HEK293T (cell line): ENCODE measurements at places on chromosomes 1 and 21.

- DNase-seq: no peak
Observed at GRCh38 chr21:39221997-39222486, 38.8 kb upstream of the PSMG1 start.

DNA sequence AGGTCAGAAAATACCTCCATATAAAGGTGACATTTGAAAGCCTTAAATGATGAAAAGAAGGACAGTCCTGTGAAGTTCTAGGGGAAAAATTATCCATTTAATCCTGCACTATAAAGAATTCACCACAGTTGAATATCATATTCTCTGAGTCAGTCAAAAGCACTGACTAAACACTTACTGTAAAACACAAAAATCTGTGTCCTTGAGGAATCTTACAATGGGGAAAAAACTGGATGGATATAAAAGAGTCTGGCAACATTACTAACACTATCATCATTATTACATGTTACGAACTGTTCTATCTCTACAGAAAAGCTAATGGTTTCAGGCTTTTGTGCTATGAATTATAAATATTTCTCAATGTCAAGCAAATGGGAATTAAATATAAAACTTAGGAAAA, 42.4 kb upstream of the HP1BP3 start:
- DNase-seq: no peak

- no peak for DNase-seq
Observed at GRCh38 chr1:243903041-243903440, 53.0 kb upstream of the AKT3 start.

DNA sequence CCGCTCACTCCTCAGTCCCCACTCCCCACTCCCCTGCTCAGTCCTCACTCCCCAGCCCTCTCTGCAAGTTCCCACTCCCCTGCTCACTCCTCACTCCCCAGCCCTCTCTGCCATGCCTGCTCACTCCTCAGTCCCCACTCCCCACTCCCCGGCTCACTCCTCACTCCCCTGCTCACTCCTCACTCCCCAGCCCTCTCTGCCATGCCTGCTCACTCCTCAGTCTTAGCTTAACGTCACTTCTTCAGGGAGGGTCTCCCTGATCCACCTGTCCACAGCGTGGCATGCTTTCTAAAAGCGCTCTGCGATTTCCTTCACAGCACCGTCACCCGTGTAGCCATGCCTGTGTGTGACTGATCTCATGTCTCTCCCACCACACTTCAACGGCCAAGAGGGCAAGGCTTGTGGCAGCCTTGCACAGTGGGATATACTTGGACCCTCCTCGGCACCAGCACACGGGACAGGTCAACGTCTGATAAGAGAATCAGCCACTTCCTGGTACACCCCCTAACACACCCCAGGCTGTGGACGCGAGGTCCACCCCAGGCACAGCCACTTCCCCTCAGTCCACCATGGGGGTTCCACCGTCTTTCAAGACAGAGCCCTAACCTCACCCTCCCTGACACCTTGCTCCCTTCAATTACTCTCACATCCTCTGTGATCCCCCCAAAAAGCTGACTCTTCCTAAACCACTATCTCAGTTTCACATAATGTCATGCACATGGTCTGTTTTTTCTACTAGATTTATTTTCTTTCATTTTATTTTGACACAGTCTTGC, 14.0 kb downstream of the PRDM15 start:
- DNase-seq: no peak

GRCh38 chr1:235826102-235826854, 40.4 kb downstream of the LYST start:
- DNase-seq: no peak

- DNase-seq: no peak
Observed at GRCh38 chr1:82837766-82838465, 1037.2 kb downstream of the ADGRL2 start.

- no peak for DNase-seq
Observed at GRCh38 chr1:46764402-46764801, 34.4 kb upstream of the CYP4B1 start.

GRCh38 chr1:159908031-159908940, 8.3 kb upstream of the CFAP45 start:
- no peak for DNase-seq

- DNase-seq: no peak
Observed at GRCh38 chr1:22273686-22274681, 131.1 kb upstream of the WNT4 start.

DNA sequence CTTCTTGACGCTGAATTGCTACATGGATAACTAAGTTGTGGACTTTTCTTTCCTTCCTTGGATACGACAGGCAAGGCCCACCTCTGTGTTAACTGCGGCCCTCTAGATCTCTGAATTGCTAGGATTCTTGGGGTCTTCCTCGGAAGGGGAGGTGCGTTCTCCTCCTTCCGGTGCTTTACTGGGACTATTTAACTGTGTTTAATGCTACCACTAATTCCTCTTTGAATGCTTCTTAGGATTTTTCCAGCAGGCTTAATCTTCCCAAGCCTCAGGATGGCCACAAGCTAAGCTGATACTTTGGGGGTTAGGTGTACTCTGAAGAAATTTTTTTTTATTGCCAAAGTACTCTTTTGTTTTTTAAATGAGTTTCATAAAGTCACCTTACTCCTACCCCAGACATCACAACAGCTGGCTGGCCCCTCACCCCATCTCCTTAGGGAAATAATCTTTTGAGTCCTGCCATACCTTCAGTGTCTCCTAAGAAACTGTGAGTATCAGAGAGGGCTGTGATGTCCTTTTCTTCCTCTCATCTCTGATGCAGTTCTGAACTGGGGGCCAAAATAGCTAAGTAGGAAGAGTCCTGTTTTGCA, 21.4 kb downstream of the KIRREL1 start:
- no peak for DNase-seq

- no peak for DNase-seq
Observed at GRCh38 chr1:245060684-245061374, 94.0 kb upstream of the KIF26B start.

- no peak for DNase-seq
Observed at GRCh38 chr21:21366277-21366676, 368.1 kb downstream of the NCAM2 start.

GRCh38 chr1:167612587-167613385, 17.2 kb upstream of the RCSD1 start:
- no peak for DNase-seq

DNA sequence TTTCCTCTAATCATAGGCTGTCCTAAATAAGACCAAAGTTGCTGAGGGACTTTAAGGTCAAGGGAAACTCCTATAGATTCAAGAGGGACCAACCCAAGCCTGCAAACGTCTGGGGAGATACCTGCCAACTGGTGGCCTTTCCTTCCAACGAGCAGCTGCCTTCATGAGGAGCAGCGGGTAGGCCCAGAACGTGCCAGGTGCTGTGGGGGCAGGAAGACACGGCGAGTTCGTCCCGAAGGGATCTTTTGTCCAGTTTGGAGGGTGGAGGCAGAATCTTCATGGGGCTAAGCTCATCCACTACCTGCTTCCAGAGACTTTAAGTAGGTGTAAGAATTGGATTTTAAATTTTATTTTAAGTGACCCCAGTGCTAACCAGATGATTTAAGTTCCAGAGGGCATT, 26.0 kb upstream of the SLC26A9 start:
- DNase-seq: no peak

- DNase-seq: no peak
Observed at GRCh38 chr1:150976879-150977694, 2.5 kb upstream of the CERS2 start.

DNA sequence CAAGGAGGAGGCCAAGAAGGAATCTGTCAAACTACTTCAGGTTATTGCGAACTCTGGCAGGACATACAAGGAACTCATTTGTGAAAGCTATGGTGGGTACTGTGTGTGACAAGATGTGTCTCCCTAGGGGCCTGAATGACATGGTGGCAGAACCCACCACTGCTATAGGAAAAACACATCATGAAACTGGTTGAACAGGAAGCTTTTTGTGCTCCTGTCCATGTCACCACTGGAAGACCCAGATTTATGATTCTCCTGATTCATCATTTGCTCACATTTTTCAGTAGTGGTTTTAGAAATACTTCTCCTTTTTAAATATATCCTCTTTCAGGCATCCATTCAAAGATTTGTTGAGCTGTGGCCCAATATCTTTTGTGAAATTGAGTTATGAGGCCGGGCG, 23.6 kb downstream of the ARMH1 start:
- no peak for DNase-seq

GRCh38 chr1:163414778-163415177, 93.0 kb downstream of the NUF2 start:
- DNase-seq: no peak
